ENCODE measurements at places on chromosomes 4 and X. TPM values are rescaled to one million over a fixed set of nuclear protein-coding genes. Genes with fewer than 3 reads are reported as not detected.

The AR gene
- under 0.01 TPM for total RNA-seq

The HNRNPD gene
- total RNA-seq: 24.1 TPM

The C4orf36 gene
- 2.4 TPM for total RNA-seq

The SULT1B1 gene
- total RNA-seq: 0.13 TPM

The RNF128 gene
- 32.1 TPM for total RNA-seq

The FAM47A gene
- total RNA-seq: not detected

The KLB gene
- under 0.01 TPM for total RNA-seq

The TRIM60 gene
- total RNA-seq: not detected

The ANXA10 gene
- 0.79 TPM for total RNA-seq

The FAM241A gene
- 2.4 TPM for total RNA-seq

The HTRA3 gene
- 0.26 TPM for total RNA-seq

The RAB39B gene
- 2.6 TPM for total RNA-seq

The OTUD6A gene
- total RNA-seq: not detected

The SSX2B gene
- not detected for total RNA-seq

The HSFX1 gene
- total RNA-seq: 0.53 TPM

Measured in bronchial epithelial cell (primary cell).